ENCODE measurements at places on chromosomes 16 and 17. TPM values are rescaled to one million over a fixed set of nuclear protein-coding genes. Genes with fewer than 3 reads are reported as not detected.

The THRA gene
- total RNA-seq, result 15.9 TPM

The CEMP1 gene
- total RNA-seq, result not detected

The KRT33B gene
- not detected for total RNA-seq

The YPEL2 gene
- total RNA-seq, result 16.1 TPM

The PRAC1 gene
- not detected for total RNA-seq

GRCh38 chr17:48262982-48263730 is 155.6 kb downstream of the SNX11 start:
- DNase-seq, result peak; percentile 43

Measured in SK-MEL-5 (cell line).